ENCODE measurements at places on chromosomes 11 and 22.

GRCh38 chr11:28343304-28344233, 235.4 kb downstream of the METTL15 start:
- no peak for DNase-seq

DNA sequence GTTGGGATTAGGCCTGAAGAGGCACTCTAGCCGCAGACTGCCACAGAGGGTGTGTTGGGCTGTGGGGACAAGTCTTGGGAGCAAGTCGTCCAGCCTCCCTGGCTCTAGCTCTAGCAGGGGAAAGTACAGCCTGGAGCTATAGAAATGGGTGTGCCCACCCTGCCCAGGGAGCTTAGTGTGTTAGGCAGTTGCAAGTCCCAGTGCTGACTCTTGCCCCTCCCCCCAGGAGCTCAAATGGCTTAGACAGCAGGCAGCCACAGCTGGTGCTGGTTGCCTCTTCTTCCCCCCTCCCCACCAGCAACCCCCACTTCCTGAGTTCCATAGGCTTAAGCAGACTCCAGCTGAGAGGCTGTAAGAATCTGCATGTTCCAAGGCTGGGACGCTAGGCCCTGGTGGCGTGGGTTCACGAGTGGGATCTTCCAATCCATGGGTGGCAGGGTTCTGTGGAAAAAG, 61.2 kb downstream of the GUCY1A2 start:
- DNase-seq: no peak

DNA sequence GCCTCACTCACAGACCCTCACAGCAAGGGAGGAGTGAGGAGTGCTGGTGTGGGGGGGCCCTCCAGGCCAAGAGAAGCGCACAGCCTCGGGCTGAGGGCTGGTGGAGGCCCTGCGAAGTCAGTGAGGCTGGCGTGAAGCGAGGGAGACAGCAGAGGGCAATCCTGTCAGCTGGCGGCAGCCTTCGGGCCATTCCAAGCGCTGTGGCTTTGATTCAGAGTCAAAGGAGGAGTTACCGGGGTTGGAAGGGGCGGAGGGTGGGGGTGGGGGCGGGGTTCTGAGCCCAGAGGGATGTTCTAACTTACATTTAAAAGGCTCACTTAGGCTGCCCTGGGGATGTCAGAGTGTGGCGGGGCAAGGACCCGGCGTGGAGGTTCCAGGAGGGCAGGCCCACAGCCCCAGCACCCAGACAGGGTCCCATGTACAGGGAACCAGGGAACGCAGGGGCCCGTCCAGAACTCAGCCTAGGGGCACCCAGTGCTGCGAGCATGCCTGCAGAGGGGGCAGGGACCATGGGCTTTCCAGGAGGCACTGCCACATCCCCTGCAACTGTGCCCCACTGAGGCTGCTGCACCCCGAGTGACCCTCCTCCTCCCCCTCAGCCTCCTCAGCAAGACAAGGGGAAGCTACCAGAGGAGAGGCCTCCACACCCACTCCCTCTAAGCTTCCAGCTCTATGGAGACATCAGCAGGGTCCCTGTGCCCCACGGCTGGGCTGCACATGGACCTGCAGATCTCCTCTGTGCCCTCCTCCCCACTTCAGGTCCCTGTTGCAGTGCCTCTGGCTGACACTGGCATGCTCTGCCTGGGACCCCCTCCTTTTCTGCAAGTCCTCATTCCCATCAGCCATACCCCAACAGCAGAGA, 39.7 kb upstream of the TTLL12 start:
- no peak for DNase-seq

- DNase-seq: no peak
Measured at GRCh38 chr22:48750826-48751440, 1076.7 kb downstream of the BRD1 start.

- DNase-seq: no peak
Measured at GRCh38 chr11:75325713-75326438, 25.6 kb downstream of the ARRB1 start.

- DNase-seq: no peak
Measured at GRCh38 chr11:103737747-103738146, 298.7 kb upstream of the DDI1 start.

DNA sequence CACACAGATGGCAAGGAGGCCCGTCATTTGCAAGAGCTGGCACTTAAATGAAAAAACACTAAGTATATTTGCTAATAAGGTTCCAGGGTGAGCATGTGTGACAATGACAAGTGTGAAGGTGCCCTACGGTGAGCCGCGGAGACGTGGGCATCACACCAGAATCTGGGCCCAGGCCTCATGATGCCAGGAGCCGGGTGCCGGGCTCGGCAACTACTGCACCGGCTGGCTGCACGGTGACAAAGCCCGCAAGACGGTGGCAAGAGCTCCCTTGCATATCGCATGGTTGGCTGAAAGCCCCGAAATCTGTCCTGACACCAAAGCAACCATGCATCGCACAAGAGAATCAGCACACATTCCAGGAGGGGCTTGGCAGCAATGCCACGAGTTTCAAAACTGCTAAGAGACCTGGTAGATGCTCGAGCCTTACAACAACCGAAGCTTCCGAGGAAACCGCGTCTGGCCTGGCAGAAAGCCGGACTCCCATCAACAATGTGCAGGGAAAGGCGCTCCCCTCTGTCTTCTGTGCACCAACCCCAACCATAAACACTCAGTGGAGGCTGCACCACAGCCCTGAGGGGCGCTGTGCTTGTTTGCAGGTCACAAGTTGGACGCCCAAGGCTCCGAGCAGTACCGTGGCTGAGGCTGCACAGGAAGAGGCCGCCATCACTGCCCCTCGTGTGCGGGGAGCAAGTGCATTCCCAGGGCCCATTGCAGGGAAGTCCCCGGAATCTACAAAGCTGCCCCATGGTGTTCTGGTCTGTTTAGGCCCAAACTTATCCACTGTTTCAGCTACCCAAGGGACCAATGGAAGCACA, 339.7 kb downstream of the CTTN start:
- DNase-seq: no peak

GRCh38 chr22:37416827-37417226, 10.5 kb downstream of the ELFN2 start:
- peak; percentile 11 for DNase-seq

DNA sequence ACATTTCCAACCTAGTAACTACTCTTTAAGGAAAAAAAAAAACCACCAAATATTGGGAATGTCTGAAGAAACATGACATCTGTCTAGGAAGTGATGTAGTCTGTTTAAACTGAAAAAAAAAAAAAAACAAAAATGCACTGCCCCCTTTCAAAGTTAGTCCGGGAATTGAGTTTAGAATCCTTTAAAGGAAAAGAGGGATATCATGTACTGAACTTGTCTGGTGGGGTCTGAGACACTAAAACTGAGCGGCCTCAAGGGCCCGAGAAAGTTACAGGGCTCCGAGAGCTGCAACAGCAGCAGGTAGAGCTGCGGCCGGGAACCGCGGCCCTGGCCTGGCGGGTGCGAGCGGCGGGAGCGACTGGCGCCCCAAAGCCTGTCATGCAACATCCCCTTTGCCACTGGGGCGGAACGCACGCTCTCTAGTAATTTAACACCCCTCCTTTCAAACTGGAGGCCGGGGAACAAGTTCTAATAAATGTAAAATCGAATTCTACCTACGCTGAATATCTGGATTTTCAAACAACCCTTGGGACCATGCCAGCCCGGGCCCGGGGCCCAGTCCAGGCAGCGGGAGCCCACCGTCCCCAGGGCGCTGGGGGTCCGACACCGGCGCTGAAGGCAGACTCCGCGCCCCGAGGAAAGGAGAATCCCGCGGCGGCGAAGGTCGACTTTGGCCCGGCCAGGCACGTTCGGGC, 736 bp downstream of the RDX start:
- no peak for DNase-seq

GRCh38 chr11:69638941-69639681, 1.8 kb upstream of the CCND1 start:
- no peak for DNase-seq

DNA sequence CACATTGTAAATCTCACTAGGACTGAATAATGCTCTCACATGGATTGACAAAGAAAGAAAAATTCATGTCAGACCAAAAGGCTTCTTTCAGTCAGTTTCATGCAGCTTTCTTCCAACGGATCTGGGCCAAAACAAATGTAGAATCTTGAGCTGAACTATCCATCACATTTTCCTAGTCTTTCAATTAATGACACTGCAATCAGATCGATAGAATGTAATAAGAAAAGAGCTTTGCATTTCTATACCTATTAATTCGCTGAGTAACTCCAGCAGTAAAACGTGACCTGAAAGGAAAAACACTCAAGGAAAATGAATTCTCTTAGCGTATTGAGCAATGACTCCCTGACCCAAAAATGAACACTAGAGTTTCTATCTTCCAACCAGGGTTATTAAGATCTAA, 194.8 kb upstream of the BLID start:
- no peak for DNase-seq

- DNase-seq: no peak
Measured at GRCh38 chr11:85164743-85165142, 462.4 kb downstream of the DLG2 start.

GRCh38 chr11:2687223-2687530, 12.6 kb downstream of the KCNQ1OT1 start:
- DNase-seq: no peak

GRCh38 chr11:113564527-113565130, 89.4 kb upstream of the DRD2 start:
- no peak for DNase-seq

GRCh38 chr11:70109006-70109405, 30.9 kb downstream of the ANO1 start:
- DNase-seq: no peak

DNA sequence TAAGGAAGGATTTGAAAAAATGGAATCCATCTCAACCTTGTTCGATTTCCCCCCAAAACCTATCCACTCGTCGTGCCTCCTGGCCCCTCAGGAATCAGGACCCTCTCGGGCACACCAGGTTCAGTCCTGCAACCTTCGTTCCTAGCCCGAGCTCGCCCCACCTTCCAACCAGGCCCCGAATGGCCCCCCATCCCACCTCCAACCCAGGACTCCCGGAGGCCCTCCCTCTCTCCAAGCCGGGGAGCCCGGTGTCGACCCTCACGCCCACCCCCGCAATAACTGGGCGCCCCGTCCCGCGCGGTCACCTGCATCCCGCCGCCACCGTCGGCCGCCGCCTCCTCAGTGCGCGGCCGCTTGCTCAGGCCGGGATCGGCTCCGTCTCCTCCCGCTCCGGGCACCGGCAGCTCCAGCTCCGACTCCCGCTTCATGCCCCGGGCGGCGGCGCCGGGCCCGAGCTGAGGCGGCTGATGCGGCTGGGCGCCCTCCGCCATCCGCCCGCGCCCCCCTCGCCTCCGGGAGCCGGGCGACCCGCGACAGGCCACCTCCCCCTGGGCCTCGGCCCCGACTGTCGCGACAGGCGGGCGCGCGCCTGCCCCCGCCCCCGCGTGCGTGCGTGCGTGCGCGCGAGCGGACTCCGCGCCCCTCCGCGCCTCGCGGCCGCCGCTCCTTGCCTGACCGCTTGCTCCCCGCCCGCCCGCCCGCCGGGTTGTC, 534 bp downstream of the RBFOX2 start:
- DNase-seq: no peak

- no peak for DNase-seq
Measured at GRCh38 chr11:67371189-67371910, 2.0 kb downstream of the CLCF1 start.

DNA sequence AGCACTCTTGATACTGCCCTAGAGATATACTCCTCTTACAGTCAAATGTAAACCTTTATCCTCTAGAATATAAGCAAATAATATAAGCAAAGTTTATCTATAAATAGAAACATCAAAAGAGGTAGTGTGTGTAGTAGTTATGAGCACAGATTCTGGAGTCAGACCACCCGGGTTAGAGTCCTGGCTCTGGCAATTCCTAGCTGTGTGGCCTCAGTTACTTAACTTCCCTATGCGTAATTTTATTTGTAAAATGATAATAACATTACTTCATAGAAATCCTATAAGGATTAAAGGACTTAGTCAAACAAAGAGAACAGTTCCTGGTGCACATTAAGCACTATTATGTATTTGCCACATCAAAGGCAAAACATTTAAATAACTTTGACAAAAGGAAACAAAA, 7.0 kb downstream of the MSANTD4 start:
- no peak for DNase-seq

DNA sequence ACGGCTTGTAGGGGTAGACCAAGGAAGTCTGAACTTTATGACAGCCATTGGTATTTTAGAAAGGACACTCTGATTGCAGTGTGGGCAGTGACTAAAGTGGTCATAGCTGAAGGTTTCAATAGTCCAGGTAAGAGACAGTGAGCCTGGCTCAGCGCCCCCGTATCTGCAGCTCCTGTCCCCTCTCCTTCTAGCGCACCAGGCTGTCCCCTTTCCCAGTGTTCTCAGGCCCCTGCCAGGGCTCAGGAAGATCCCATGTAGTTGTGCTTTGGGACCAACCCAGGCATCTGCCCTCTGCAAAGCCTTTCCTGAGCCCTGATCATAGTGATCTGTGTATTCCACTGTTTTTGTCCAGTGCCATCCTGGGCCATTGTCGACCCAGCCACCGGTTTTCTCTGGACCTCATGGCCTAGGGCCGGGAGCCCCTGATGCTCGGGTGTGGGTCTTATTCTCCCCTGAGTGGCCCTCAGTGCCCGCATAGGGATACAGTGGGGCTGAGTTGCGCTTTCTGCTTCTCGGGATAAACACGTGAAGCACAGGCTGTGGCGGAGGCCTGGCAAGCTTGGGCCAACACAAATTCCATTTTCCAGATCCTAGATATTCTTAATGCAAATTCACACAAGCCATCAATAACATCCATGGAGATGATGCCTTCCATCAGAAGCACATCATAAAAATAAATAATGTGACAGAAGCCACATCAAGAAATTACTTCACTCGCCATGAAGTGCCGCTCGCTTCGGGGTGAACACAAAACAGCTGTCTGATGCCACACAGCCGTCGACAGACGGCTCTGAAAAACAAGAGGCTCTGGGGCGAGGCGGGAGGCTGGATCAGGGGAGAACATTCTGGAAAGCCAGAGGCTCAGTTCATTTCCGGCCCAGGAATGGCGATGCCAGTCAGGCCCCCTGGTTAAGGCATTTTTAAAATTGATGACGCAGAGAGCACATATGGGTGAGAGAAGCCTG, 805.0 kb downstream of the TBC1D22A start:
- no peak for DNase-seq

- no peak for DNase-seq
Measured at GRCh38 chr11:2791521-2792380, 92.0 kb upstream of the KCNQ1OT1 start.

- no peak for DNase-seq
Measured at GRCh38 chr11:81987829-81988472, 745.7 kb downstream of the FAM181B start.

DNA sequence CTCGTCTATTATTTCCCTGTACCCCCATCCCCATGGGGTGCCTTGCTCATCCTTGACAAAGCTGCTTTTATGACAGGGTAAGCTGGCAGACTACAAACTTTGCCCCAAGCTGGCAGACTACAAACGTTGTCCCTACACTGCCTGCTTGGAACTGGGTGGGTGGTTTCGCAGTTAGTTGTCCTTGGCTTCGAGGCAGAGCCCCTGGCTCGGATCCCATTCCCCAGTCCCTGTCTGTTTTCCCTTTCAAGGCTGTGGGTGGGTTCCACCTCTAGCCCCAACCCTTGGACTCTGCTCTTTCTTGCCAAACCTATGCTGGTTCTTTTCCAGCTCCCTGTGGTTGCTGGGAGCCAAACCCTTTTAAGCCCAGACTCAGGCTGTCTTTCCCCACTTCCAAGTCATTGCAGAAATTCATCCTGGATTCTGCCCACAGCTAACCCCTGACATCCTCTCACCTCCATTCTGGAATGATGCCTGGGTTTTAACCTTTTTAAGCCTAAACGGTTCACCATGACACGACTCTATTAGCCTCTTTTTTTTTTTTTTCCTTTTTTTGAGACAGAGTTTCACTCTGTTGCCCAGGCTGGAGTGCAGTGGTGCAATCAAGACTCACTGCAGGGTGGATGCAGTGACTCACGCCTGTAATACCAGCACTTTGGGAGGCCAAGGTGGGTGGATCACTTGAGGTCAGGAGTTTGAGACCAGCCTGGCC, 9.2 kb upstream of the RBM14 start:
- peak; percentile 6 for DNase-seq

GRCh38 chr11:102794382-102794781, 3.6 kb downstream of the MMP1 start:
- no peak for DNase-seq
